ENCODE measurements at places on chromosomes 4 and X.

- ATAC-seq: no peak
These were observed 668.6 kb downstream of the GABRG1 start for GRCh38 chr4:45455217-45455616.

GRCh38 chrX:149040873-149041535 lies 464.1 kb downstream of the IDS start:
- ATAC-seq: no peak

DNA sequence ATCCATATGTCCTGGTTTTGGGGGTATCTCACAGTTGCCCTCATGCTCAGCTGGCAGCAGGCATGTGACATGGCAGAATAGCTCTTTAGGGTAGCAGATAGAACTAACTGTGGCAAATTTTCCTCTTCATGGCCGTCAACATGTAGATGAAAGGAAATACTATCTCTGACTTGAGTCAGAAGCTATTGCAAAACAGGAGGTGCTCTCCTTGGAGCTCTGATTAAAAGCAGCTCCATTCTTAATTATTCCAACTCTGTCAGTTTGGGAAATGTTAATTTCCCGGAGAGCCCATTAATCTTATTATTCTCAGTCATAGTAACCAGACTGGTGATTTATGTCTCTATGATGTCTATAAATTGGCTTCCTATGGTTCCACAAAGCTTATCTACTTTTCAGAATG lies 18.2 kb downstream of the IL13RA1 start:
- no peak for ATAC-seq

DNA sequence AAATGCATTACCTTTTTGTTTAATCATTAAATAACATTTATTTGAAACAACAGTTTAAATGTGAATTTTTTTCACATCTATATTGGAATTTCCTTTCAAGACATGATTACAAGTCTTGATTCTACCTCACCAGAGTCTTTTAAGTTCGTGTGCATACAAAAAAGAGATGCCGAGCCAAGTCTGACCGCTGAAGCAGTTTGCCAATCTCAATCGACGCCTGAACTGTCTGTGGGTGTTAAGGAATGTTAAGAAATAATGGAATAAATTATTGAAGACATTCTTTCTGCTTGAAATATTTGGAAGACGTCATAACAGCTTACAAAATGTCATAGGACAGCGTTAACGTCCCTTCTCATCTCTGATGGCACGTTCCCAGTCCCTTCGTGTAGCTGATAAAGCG lies 27.9 kb upstream of the TNIP3 start:
- ATAC-seq: no peak

- ATAC-seq: no peak
These were observed 192.4 kb upstream of the RASGEF1B start for GRCh38 chr4:81664079-81664478.

DNA sequence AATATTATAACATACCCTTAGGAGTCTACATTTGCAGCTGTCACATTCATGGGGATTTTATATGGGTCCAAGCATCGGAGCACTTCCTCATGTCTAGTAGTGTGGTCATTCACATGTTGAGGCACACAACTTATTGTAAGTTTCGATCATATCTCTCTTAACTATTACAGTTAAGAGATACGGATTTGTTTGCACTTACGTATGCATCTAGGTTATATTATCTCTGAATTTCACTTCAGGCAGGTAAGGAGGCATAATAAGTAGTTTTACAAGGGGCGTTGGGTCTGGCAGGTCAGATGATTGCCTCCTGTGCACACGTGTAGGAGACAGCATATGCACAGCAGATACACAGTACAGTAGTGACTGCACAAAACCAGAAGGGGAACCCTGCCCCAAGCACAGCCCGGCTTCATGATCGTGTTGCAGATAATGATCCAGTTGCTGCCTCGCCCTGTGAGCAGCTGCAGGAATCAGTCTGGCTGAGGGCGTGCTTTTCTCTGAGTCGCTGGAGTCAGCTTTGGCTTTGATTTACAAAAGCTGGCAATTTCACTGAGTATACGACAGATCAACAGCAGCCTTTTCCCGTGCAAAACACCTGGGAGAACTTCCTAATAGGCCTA lies 302.9 kb upstream of the GATB start:
- no peak for ATAC-seq

- ATAC-seq: no peak
These were observed 13.8 kb downstream of the GJB1 start for GRCh38 chrX:71236836-71237235.

DNA sequence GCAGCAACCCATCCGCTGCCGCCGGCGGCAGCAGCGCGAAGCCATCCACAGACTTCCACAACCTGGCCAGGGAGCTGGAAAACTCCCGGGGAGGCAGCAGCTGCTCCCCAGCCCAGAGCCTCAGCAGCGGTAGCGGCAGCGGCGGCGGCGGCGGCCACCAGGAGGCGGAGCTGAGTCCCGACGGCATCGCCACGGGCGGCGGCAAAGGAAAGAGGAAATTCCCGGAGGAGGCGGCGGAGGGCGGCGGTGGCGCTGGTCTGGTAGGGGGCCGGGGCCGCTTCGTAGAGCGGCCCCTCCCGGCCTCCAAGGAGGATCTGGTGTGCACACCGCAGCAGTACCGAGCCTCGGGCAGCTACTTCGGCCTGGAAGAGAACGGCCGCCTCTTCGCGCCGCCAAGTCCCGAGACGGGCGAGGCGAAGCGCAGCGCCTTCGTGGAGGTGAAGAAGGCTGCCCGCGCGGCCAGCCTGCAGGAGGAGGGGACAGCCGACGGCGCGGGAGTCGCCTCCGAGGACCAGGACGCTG lies 4.9 kb downstream of the PRDM8 start:
- peak; percentile 75 for ATAC-seq

- ATAC-seq: no peak
These were observed 7.6 kb upstream of the CDK16 start for GRCh38 chrX:47210661-47211425.

DNA sequence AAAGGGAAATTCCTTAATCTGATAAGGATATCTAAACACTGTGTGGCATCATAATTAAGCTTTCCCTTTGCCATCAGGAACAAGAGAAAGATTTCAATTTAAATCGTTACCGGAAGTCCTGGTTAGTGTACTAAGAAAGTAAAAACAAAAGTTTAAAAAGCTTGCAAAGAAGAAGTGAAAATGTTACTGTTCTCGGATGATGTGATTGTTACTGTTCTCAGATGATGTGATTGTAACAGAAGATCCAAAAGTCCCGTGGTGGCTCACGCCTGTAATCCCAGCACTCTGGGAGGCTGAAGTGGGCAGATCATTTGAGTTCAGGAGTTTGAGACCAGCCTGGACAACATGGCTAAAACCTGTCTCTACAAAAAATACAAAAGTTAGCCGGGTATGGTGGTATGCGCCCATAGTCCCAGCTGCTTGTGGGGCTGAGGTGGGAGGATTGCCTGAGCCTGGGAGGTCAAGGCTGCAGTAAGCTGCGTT lies 62.5 kb downstream of the RGS12 start:
- ATAC-seq: peak; percentile 84

DNA sequence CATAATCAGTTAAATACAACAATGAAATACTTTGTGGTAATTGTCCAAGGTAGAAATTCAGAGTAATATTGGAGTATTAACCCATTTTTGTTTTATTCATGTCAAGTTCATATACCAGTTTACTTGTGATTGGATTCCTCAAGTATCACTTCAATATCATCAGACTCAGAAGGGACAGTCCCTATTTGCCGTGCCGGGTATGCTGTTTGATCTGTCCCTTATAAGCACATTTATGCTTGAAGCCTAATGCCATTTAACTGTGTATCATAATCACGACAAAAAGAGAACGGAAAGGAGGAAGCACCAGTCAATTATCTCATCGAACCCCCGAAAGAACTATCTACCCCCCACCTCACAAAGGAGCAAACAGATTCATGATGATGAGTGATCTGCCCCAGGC lies 171.0 kb upstream of the TBL1X start:
- no peak for ATAC-seq

- ATAC-seq: no peak
These were observed 1.3 kb upstream of the ATP6AP1 start for GRCh38 chrX:154426916-154427770.

DNA sequence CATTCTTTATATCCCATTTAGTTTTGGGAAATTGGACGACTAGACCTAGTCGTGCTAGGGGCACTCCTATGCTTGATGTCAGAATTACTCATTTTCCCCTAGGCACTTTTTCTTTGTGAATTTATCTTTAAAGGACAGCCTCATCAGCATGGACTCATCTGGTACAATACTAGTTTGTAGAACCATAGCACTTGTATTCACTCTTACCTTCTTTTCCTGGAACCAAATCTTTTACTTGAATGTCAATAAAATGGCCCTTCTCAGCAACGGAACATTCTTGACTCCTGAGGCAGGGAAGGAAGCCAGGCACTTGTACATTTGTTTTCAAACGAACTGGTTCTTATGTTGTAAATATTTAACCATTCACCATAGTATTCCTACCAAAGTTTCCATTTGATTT lies 187.1 kb downstream of the SHROOM3 start:
- ATAC-seq: no peak

DNA sequence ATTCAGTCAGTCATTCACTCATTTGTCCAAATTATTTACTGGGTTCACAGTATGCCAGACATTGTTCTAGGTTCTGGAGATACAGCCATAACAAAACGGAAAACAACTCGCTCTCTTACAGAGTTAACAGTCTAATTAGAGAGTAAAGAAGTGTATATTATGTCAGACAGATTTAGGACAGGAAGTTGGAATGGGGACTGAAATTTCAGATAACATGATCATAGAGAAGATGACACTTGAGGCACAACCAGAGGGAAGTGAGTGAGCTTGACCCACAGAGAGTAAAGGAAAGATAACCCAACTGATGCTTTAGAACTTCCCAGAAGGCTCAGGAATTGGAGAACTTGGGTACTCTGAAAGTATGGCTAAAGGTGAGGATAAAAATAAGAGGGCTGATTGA lies 139.4 kb downstream of the ZAR1 start:
- ATAC-seq: no peak

- no peak for ATAC-seq
These were observed 51.7 kb downstream of the ADGRG2 start for GRCh38 chrX:19070555-19070994.

DNA sequence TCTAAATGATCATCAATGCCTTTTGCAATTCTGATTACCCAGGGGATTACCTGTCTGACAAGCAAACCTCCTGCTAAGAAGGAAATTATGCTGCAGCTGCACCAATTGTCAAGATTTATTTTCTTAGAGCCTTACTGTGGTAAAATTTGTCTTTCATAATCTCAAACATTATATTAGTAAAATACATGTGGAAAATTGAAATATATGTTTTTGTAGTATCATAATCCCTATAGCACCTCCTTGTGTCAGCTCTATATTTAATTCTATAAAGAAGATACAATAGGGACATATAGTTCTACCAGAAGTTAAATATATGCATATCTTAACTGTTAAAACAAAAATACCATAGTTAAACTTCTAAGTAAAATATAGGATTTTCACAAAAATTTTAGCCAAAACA lies 655.6 kb upstream of the PCDH10 start:
- no peak for ATAC-seq

DNA sequence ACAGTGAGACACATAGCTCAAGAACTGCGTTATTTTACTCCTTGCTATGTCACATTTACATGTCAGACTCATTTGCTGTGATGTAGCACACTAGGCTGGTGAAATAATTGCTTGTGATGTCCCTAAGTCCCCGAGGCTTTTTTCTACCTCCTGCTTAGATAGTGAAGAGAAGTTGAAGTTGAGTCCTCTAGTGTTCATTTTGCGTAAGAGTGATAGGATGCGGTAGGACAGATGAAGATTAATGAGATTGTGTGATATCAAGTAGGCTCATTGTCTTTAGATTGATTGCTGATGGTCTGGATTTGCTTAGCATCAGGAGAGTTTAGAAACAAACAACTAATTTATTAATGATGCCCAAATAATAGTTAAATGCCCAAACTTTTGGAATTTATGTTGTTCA lies 173.6 kb upstream of the NUDT6 start:
- ATAC-seq: no peak

DNA sequence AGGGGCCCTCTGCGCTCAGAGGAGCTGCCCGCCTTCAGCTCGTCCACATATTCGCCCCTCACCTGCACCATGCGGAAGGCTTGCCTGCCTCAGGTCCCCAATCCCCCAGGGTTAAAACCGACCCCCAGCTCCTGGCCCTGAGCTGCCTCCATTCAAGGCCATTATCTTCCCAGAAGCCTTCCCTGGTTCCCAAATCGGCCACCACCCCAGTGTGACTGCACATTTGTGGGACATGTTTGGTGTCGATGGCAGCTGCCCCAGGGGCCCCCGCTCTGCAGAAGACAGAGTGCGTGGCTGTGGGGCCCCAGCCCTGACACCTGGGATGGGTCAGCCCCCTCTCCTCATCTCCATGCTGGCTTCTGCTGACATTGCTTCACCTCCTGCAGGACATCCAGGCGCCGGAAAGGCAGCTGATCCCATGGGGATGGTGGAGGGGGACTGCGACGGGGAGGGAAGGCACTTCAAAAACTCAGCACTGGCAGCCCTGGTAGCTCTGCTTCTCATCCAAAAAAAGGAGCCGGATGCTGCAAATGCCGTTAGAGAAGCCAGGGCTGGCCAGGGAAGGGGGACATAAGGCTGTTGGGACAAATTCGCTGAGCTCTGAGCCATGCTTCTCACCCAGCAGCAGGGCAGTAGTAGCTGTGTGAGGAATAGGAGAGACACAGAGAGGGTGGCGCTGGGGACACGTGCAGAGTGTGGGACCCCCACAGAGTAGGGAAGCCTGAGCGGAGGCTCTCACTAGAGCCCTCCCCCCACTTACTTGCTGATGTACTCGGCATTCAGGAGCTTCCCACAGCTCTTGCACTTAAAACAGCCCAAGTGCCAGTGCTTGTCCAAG lies 78.5 kb downstream of the ABLIM2 start:
- ATAC-seq: no peak

DNA sequence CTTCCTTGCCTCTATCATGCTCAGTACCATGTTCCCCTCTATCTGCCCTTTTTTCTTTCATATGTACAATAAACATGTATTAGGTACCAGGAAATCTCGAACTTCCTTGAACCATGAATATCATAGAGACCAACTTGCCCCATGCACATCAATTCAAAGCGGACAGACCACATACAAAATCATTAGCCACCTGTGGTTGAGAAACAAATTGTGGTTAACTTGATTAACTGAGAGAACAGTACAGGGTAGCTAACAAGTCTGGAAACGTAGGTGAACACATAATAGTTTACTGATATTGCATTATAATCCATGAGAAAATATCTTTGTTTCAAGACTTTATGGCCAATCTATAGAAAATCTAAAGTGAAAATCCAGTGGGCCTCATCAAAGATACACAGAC lies 8.2 kb downstream of the CASP3 start:
- ATAC-seq: no peak

GRCh38 chr4:89928838-89929237 lies 34.2 kb downstream of the MMRN1 start:
- no peak for ATAC-seq

DNA sequence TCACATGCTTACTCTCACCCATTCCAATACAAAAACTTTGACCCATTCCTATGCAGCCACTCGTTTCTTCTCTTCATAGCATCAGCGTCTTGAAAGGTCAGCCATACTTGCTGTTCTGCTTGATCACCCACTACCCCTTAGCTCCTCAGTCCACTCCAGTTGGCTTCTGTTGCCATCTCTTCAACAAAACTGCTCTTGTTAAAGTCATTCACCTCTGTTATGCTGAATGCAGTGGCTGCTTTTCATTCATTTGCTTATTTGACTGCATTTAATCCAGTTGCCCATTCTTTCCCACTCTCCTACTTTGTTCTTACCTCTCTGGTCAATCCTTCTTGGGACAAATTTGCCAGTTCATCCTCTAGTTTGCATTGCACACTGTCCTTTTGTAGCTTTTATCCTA lies 24.9 kb downstream of the CEP135 start:
- no peak for ATAC-seq

- no peak for ATAC-seq
These were observed 31.4 kb upstream of the NKX6-1 start for GRCh38 chr4:84530454-84530853.

GRCh38 chr4:15577508-15577907 lies 77.6 kb downstream of the FBXL5 start:
- ATAC-seq: no peak

Measured in stimulated activated memory B cell treated with anti-CD40 and anti-IgM and Interleukin-4, amounts not matched to agents 10 μg/mL and 1 μg/mL and 100 μg/mL, for 72 hours (primary cell).